Fibroblast of villous mesenchyme (primary cell): ENCODE measurements at places on chromosomes 2 and 18.

DNA sequence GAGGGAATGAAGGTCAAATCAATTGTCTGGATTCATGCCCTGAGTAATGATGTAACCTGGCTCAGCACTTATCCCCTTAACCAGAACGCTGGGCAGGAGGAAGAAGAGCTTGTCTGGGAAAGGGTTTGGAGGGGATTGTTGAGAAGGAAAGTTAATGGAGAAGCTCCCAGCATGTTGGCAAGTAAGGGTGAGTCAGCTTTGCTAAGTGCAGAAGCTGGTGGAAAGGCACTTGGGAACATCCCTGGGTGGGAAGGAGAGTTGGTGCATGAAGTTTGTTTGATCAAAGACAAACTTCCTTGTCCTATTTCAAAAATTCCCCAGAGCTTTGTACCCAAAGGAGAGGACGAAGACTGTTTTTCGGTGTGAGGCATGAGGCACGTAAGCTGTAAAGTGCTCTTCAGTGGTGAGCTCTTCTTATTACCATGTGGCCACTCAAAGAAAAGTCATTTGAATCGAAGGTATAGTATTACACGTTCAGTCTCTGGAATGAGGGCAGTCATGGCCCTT lies 17.6 kb upstream of the DAW1 start:
- DNase-seq = peak; percentile 17

GRCh38 chr2:55173438-55174054 lies 58.5 kb downstream of the CLHC1 start:
- DNase-seq = no peak

GRCh38 chr2:101912545-101912944 lies 79.2 kb upstream of the IL1R2 start:
- DNase-seq = no peak

- peak; percentile 82 for DNase-seq
Measured at GRCh38 chr2:84958135-84959059, 12.6 kb upstream of the KCMF1 start.

- DNase-seq = peak; percentile 33
Measured at GRCh38 chr2:182132605-182133004, 147.0 kb downstream of the PPP1R1C start.

DNA sequence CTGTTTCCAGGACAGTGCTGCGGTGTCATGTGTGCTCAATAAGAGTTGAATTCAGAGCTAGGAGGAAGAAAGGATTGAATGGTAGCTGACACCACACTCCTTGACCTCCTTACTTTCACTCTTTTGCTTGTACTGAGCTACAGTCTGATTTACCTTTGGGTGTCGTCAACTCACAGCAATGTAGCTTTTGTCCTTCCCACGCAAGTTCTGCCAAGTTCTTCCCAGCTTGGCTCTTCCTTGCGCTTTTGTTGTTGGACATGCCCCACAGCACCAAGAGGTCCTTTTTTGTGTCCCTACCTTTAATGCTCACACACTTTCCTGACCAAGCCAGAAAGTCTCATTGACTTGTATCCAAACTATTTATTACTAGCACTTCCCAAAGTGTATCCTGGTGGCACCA lies 38.3 kb upstream of the ITGB6 start:
- no peak for DNase-seq

DNA sequence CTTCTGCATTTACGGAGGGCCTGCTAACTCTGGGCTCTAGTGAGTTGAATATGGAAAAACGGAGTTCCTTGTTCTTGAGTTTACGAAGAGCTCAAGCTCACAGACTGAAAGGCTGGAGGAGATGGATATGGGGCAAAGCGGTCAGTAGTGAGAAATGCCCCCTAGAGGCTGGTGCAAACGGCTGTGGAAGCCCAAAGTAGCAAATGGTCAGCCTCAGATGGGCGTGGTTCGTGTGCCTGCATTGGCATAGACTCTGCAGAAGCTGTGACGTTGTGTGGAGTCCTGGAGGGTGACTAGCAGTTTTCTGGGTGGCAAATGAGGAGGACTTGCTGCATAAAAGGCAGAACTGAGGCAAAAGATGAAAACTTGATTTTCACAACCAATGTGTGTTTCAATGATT lies 93.6 kb upstream of the TWIST2 start:
- no peak for DNase-seq

DNA sequence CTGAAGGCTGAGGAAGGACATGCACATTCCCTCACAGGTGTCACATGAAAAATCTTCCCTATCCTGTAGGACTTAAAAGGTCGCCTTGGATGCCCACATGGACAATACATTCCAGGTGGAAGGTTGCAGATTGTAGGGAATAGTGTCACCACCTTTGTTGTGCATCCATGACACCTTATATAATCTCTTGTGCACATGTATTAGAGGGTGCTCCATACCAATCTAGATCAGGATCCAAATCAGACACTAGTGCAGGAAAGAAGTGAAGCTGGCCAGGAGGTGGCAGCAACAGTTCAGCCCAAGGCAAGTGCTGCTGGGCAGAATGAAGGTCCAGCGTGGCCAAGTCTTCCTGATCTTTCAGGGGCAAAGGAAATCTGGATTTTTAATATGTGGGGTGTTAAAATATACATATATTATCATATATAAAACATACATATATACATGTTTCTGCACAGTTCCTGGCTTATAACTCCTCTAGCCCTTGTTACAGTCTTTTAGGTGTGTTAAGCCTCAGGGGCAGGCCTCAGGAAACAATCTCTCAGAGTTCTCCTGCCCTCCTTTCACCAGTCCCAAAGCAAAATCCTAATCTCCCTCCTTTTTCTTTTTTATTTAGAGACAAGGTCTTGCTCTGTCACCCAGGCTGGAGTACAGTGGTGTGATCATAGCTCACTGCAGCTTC lies 16.6 kb downstream of the NIF3L1 start:
- peak; percentile 76 for DNase-seq

DNA sequence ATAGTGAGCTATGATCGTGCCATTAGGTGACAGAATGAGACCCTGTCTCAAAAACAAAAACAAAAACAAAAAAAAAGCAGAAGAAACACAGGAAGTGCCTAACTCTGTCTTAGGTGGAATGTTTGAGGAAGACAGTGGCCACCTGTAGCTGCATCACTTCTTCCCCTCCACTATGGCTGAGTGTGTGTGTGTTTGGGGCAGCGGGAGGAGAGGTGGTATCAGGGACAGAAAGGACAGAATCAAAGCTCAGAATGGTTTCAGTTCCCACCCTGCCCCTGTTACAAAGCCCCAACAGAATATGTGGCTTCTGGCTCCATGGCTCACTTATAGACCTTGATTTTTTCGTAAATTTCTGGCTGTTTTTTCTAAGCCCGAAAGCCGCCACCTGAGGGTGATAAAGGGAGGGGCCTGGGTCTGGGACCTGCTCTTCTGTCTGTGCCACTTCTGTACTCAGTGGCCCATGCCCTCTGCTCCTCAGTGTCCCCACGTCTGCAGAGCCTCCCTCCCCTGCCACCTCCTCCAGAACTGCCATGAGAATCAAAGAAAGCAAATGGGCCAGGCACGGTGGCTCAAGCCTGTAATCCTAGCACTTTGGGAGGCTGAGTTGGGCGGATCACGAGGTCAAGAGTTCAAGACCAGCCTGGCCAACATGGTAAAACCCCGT lies 27.4 kb downstream of the SERTAD2 start:
- DNase-seq = no peak

DNA sequence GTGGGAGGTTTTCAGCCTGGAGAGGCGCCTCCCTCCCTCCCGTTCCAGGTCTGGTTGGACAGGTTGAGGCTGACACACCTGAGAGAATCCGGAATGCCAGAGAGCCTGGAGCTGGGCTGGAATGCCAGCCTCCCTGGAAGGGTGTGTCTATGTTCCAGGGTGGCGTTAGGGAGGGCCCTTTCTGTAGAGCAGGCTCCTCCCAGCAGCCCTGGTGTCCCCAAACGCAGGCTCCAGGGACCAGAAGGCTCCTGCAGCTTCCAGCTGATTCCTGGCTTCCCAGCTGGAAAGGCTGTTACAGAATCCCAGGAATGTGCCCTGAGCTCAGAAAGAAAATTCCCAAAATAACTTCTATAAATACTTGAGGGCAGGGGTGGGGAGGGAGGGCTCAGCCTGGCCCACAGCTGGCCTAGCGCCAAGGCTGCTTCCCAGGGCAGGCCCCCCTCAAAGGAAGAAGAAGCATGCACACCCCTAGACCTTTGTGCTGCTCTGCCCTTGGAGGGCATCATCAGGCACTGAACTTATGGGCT lies 85.4 kb downstream of the STPG4 start:
- DNase-seq = peak; percentile 69

GRCh38 chr2:176612736-176613135 lies 343.5 kb downstream of the MTX2 start:
- DNase-seq = no peak

DNA sequence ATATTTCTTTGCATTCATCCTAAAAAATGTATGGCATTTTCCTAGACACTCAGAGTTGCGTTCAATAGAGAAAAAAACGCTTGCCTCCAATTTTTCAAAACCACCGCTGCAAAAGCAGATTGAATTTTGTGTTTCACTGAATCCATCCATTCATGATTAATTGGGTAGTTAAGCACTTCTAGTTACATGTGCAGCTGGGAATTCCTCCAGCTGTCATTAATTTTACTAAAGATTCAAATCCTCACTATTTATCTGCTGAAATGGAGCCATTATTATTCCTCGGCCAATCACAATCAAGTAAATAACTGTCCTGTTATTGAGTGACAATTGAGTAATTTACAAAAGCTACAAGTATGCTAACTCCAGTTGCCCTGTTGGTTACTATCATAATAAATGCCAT lies 75.8 kb upstream of the ARL5A start:
- DNase-seq = no peak

GRCh38 chr2:33782395-33783230 lies 183.5 kb upstream of the FAM98A start:
- no peak for DNase-seq

GRCh38 chr2:12059616-12060441 lies 313.4 kb downstream of the LPIN1 start:
- peak; percentile 68 for DNase-seq

DNA sequence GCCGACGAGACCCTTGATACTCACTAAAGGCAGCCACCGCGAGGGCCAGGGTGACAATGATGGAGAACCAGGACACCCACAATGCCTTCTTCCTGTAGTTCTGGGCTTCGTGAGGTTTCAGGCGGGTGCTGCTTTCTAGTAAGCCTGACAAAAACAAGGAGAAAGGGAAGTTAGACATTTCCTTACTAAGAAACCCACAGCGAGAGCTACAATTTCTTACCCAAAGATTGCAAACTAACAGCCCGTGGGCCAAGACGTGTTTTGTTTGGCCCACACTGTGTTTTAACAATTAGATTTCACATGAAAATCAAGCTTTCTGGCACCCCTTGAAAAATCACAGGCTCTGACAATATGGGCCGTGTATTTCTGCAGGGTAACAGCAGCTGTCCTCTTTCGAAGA lies 5.6 kb downstream of the TMEM163 start:
- DNase-seq = no peak

DNA sequence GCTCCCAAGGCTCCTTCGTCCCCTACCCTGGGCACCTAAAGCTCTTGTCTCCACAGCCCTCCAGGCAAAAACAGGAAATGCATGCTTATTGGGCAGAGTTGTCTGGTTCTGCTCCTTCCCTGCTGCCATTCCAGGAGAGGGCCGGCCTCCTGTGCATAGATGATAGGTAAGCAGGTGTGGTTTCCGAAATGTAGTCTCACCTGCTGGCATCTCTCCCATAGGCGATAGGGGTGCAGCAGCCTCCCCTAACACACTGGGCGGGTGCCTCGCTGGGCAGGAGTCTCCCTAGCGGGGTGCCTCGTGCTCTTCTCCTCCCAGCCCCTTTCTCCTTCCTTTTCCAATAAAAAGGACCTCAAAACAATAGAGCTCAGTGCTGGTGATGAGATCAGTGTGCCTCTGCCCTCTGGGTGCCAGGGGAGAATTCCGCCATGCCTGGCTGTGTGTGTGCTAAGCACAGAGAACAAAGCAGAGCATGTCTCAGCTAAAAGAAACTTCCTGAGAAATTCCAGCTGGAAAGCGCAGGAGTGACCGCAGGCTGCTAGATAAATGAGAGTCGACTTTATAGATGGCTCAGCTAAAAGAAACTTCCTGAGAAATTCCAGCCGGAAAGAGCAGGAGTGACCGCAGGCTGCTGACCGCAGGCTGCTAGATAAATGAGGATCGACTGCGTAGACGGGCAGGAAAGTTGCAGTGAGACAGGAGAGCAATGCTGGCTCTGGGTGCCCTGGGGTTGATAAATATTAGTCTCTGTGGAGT lies 11.3 kb upstream of the PXDN start:
- peak; percentile 98 for DNase-seq

DNA sequence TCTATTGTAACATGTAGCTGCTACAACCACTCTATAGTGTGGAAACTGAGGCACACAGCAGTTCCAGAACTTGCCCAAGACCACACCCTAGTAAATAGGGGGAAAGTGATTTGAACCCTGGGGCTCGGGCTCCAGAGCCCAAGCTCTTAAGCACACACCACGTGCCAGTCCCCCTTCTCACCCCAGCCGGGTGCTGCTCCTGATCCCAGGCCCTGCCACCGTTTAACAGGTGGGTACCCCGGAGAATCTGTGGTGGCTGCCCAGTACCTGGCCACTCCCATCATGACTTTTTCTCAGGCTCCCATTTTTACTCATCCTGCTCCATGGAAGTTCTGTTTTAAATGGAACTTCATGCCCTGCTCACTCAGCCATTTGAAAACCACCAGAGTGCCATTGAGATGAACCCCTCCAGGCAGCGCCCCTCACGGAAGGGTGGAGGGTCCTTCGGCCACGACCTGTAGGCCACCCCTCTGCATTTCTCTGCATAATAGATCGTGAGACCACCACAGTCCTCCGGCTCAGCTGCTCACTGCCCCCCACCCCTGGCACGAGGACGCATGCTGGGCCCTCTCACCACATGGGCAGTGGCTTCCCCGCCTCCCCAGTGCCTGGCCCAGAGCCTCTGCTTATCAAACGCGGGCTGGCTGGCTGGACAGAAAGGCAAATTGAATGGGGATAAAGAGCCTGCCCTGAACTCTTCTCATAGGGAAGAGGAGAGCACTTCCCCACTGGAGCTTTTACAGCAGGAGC lies 42.1 kb downstream of the TMEM37 start:
- no peak for DNase-seq

- DNase-seq = no peak
Measured at GRCh38 chr18:41872206-41872605, 82.8 kb upstream of the PIK3C3 start.
